Activated naive CD4-positive, alpha-beta T cell treated with anti-CD3 and anti-CD28 coated beads, Interleukin-2, amount 50 U/mL, for 16 hours (primary cell): ENCODE measurements at places on chromosomes 1 and 21.

GRCh38 chr1:65235867-65236805 is 73.2 kb upstream of the DNAJC6 start:
- no peak for DNase-seq

DNA sequence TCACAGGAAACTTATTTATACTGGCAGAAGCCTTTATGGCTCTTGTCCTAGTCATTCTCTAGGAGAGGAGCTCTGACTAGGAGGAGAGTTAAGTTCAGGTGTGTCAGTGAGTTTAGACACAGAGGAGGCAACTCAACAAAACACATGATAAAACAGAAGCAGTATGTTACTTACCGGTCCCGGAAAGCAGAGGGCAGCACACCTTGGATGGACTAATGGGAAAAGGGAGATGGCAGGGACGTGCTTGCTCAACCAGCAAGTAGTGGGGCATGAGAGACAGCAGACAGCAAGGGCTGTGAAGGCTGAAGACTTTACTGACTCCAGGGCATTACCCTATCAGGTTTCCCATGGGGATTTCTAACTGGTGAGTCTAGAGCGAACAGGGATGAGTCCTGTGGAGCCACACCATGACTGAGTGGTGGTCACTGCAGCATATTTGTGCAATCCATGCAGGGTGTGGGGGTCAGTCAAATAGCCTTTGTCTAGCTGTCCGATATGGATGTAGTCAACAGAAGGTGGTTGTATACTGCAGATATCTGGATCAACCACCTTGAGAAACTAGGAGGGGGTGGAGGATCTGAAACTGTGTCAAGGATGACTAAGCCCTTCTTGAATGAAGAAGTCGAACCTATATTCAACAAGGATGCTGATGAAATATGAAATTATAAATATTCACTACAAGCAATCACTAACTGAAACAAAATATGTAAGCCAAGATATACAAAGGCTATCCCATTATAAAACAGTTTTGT is 596.3 kb upstream of the CHRM3 start:
- no peak for DNase-seq

DNA sequence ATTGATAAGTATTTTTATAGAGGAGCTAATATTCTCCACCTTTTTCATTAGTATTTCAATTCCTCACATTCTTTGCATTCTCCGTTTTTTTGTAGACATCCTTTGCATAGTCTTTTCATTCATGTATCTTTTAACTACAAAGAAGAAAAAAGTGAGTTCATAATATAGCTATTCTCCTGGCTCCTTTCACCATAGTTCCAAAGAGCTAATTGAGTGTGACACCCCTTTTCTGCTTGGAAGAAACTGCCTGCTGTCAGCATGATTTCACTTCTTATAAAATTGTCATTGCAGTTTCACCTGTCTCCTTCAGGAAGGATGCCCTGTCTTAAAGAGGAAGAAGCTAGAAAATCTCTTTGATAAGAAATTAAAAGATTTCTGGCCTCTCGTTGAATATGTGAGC is 991.1 kb downstream of the KCNT2 start:
- DNase-seq: no peak

GRCh38 chr1:17080880-17081279 is 27.0 kb upstream of the SDHB start:
- no peak for DNase-seq

DNA sequence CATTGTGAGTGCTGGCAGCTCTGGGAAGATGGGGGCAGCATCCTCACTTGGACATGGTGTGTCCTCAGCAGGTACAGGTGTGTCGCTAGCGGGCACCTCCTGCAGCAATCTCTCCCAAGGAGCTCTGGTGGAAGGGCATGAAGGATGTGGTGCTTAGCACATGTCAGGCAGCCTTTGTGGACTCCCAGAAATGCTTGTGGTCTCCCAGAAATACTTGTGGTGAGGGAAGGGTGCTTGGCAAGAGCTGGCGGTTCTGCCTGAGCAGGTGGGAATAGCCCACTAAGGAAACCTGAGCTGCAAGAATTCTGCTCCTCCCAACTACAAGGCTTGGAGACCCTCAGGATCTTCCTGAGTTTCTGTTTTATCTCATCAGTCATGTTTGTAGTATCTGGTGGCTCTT is 371.6 kb downstream of the PRDM2 start:
- no peak for DNase-seq

DNA sequence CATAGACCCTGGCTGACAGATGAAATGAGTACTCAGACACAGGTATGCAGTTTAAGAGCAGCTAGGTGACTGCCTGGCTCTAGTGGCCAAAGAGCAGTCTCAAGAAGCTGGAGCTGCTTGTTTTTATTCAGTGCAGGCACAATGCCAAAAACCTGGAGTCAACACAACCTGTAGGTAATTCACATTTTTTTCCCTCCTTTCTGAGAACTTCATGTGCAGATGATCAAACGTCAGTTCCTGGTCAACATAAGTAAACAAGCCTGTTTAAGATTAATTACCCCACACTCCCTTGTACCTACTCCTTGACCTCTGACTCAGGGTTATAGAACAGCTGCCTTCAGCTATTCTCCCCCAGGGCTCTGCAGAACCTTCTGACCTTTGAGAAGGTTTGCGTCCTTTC is 17.3 kb upstream of the ACADM start:
- no peak for DNase-seq

GRCh38 chr1:219040291-219040690 is 133.4 kb upstream of the LYPLAL1 start:
- DNase-seq: no peak

- DNase-seq: no peak
Observed at GRCh38 chr1:67651031-67651430, 34.0 kb upstream of the GADD45A start.

DNA sequence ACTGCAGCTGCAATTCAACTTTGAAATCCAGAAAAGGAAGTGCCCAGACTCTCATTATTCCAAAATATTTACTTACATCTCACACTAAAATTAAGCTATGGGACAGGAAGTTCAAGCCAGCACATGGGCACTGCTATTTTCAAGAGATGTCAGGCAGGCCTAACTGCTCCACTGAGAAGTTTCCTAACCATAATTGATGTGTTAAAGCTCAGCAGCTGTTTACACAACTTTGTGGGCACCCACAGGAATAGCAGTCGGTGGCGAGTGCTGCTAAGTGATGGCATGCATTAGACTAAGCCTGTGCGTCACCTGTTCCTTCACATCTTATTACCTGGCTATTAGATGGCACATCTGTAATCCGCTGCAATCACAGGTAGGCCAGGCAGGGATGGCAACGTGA is 303.3 kb upstream of the DAB1 start:
- no peak for DNase-seq
